ENCODE measurements at places on chromosomes 7 and 10.

- no peak for DNase-seq
These were observed 68.3 kb downstream of the HYCC1 start for GRCh38 chr7:22945584-22945983.

DNA sequence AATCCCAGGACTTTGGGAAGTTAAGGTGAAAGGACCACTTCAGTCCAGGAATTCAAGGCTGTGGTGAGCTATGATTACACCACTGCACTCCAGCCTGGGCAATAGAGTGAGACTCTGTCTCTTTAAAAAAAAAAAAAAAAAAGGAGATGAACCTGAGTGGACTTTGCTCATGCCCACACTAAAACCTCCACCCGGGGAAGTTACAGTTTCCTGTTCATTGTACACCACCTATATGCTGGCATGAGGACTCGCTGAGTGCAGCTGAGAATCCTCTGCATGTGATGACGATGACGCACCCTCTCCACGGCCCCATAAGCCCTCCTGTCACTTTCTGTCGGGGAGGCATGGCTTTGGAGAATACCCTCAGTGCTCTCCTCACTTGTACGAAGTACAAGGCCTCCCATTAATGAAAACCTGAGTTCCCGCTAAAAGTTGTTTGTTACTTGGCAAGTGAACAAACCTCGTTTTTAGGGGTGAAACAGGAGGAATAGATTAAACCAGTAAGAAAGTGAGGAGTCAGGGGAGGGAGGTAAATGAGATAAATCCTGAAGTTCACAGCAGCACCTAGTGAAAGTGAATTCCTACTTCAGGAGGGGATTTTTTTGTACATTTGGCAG is 15.9 kb downstream of the TMEM176B start:
- no peak for DNase-seq

GRCh38 chr7:77858278-77858677 is 59.7 kb downstream of the PHTF2 start:
- no peak for DNase-seq

DNA sequence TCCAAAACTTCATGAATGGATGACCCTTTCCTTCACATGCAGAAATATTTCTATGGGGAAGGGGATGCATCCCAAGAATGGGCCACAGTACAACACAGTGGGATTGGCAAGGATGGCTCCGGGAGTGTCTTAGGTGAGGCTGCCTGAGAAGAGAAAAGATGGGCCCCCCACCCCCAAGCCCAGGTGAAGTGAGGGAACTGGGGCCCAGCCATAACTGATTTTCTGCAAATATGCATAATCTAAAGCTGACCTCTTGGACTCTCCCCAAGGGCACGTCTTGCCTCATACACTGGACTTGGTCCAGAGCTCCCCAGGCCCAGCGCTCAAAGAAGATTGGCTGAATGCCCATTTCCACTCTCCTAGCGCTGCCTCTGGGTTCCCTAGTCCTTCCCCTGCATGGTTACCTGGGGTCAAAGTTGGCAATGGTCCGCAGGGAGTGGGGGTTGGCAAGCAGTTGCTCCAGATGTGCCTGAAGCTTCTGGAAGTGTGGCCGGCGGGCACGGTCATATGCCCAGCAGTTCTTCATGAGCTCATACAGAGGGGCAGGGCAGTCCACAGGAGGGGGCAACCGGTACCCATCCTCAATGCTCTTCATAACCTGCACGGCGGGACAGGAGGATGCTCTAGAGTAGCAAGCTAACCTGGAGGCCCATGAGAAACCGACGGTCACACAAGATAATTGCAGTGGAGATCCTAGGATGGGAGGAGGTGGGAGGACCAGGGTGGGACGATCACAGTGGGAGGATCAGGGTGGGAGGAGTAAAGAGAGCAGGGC is 12.3 kb downstream of the ZYX start:
- DNase-seq, result no peak

GRCh38 chr10:44030738-44031137 is 354.2 kb downstream of the CXCL12 start:
- DNase-seq, result no peak

DNA sequence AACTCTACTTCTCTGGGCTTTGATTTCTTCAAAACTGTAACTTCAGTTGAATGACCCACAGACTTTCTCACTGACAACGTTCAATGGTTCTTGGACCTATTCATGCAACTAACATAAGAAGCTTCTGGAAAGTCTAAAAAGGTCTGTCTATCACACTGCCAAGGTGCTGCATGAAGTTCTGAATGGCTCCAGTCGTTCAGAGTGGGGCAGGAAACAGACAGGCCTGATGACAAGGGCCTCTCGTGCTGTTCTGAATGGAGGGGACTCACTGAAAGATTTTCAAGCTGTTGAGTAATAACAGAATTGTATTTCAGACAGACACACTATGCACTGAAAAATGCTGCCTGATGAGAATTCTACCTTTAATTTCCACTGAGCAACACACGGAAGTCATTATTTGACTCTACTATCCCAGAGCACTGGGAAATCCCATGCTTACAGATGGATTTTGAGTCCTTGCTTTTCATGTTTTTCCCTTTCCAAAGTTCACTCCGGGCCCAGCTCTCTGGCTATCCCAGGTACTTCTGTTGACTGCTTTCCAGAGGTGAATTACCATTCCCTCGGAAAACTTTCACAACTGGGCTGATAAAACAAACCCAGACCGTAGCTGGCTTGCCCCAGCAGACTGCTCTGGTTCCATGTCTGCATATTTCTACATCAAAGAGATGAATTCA is 204.9 kb upstream of the FRMD4A start:
- no peak for DNase-seq

Measured in CD4-positive, alpha-beta T cell treated with Interleukin-21 for 1 hour (primary cell).